ENCODE measurements at places on chromosomes 6 and 20. TPM values are rescaled to one million over a fixed set of nuclear protein-coding genes. Genes with fewer than 3 reads are reported as not detected.

Gene ERVFRD-1
- 0.49 TPM for polyA plus RNA-seq

Gene DZANK1
- polyA plus RNA-seq = not detected

DNA sequence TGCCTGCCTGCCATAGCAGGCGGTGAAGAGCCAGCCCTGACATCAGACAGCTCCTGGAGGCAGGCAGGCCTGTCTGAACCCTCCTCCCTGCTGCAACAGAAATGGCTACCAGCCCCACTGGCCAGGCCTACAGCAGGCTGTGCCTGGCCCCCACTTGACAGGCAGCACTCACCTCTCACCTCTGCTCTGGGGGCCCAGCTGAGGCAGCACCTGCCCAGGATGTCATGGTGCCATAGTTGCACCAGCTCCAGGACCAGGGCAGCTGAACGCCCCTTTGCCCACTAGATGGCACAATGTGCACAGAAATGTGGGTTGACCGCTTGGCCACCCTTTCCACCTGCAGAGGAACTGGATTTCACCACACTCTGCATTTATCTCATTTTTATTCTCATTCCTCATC is 30.6 kb downstream of the MRPL14 start:
- peak; percentile 75 for DNase-seq

GRCh38 chr6:166587631-166588413 is 1.3 kb upstream of the RAMACL start:
- no peak for DNase-seq

GRCh38 chr6:90202156-90202555 is 94.5 kb downstream of the BACH2 start:
- DNase-seq = no peak

Gene FAM217A
- not detected for polyA plus RNA-seq

Gene BTNL2
- polyA plus RNA-seq = not detected

GRCh38 chr6:105553171-105553570 is 150.3 kb upstream of the PREP start:
- DNase-seq = no peak

DNA sequence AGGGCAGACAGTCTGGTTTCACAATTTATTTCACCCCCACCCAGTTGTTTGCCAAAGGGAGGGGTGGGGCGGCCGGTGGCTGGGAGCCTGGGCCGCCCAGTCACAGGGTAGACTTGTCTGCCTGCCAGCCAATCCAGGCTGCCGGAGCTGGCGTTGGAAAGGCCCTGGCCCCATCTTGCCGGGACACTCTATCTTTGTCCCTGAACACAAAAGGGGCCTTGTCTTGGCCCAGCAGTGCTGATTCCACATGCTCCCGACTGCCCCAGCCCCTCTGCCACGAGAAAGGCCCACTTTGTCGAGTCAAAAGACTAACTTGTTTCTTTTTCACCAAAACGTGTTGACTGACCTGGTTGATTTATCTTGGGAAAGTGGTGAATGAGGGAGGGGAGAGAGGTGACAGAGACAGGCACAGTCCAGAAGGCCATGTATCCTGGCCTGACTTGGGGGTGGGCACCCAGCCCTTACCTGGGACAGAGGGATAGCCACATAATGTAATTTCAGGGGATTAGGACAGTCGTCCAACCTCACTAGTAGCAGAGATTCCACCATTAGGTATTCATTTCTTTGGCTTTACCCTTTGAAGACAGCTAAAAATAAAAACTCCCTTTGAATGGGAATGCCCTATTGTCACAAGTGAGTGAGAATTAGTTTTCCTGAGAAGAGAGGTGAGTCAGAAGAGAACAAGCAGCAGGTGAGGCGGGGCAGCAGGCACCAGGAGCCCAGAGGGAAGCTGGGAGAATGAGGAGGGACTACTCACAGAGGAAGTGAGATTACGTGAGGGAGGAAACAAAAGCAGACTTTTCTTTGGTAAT is 67.0 kb upstream of the SIRPA start:
- no peak for DNase-seq

DNA sequence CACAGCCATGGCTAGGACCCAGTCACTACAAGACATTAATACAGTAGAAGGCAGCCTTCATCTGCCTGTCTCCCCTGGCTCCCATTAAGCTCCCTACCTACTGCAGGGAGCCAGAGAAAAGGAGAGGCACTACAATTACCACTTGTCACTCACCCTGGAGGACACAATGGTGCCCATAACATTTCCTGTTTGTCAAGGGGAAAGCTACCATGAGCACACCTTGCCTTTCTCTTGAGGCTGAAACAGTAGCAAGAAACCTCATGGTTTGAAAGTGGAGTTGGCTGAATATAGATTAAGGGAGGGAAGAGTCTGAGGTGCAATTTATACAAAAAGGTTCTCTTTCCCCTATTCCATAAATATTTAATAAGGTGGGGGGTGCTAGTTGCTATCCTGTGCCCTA is 27.9 kb downstream of the STK38 start:
- no peak for DNase-seq

Gene BCAS1
- polyA plus RNA-seq = not detected

DNA sequence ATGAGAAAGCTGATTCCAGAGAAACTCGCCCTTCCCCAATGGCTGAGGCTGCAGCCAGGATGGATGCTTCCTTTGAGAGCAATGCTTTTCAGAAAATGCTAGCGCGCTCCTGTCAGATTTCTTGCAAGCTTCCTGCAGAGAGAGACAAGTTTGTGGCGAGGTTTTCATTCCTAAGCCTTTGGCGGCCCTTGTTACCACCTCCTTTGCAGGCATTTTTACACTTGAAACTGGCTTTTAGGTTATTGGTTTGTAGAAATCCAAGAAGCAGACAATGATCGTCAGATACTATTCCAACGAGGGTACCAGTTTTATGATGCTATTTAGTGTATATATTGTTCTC is 1.1 kb downstream of the FNDC1 start:
- DNase-seq = no peak
